ENCODE measurements at places on chromosomes 2 and 18.

GRCh38 chr2:187915810-187916209, 361.6 kb upstream of the TFPI start:
- H3K4me1 ChIP-seq, result no peaks in the 10 kb centered on the region
- H3K27me3 ChIP-seq, result no peaks in the 10 kb centered on the region
- H3K27ac ChIP-seq, result no peak overlapping the region
- no peak for DNase-seq

GRCh38 chr2:86243272-86243671, 44.0 kb downstream of the MRPL35 start:
- no peak overlapping the region for H3K4me3 ChIP-seq
- no peak overlapping the region for H3K27ac ChIP-seq
- peaks cover 14% of the 10 kb centered on the region for H3K4me1 ChIP-seq
- no peaks in the 10 kb centered on the region for H3K27me3 ChIP-seq

DNA sequence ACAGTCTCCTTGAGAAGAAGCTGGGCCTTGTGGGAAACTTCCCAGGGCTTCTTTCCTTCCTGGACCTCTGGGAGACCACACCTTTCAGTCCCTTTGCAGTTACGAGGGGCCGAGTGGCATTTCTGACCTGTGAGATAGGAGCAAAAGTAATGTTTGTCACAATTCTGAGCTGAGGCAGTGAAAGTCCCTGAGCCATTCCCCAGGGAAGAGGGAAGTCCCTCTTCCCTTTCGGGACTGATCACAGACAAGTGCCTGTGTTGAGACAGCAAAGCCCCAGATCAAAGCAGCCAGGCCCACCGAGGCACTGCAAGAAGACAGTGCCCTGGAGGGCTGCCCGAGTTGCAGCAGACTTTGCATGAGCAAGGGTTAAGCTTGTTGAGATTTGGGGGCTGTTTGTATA, 41.9 kb downstream of the RHOB start:
- H3K4me3 ChIP-seq, result no peak overlapping the region
- H3K27me3 ChIP-seq, result peaks cover 7% of the 10 kb centered on the region
- H3K27ac ChIP-seq, result no peak overlapping the region

DNA sequence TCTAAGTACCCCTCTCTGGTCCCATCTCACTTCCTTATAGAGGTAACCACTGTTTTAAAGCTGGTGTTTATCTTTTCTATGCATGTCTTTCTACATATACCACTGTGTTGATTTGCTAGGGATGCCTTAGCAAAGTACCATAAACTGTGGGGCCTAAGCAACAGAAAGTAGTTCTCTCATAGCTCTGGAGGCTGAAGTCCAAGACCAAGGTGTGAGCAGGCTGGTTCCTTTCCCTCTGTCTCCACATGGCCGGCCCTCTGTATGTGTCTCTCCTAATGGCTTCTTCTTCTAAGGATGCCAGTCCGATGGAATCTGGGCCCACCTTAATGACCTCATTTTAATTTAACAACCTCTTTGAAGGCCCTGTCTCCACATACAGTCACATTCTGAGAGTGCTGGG, 40.8 kb upstream of the ROCK2 start:
- no peak overlapping the region for H3K4me3 ChIP-seq
- no peak overlapping the region for H3K27ac ChIP-seq
- H3K4me1 ChIP-seq, result peaks cover 2% of the 10 kb centered on the region
- H3K36me3 ChIP-seq, result no peaks in the 10 kb centered on the region

GRCh38 chr2:134406311-134406710, 152.4 kb downstream of the MGAT5 start:
- no peak for DNase-seq
- H3K36me3 ChIP-seq, result peaks cover 6% of the 10 kb centered on the region
- no peak overlapping the region for H3K4me3 ChIP-seq
- peaks cover 33% of the 10 kb centered on the region for H3K4me1 ChIP-seq

DNA sequence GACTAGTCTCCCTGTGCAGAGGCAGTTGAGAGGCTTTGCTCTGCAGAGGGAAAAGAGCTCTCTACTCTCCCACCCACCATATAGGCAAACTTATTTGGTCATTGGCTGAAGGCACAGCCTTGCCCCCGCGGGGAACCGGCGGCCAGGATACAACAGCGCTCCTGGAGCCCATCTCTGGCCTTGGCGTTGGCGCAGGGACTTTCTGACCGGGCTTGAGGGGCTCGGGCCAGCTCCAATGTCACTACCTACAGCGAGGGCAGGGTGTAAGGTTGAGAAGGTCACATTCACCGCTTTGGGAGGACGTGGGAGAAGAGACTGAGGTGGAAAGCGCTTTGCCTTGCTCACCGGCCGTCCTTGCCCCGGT, 2.2 kb downstream of the ONECUT2 start:
- peak overlapping the region; percentile 61 for H3K27ac ChIP-seq
- peaks cover 91% of the 10 kb centered on the region for H3K27me3 ChIP-seq
- peaks cover 12% of the 10 kb centered on the region for H3K36me3 ChIP-seq

GRCh38 chr2:229572507-229573271, 141.7 kb downstream of the DNER start:
- no peak overlapping the region for H3K27ac ChIP-seq
- peaks cover 16% of the 10 kb centered on the region for H3K27me3 ChIP-seq
- no peaks in the 10 kb centered on the region for H3K4me1 ChIP-seq
- DNase-seq, result no peak
- no peak overlapping the region for H3K4me3 ChIP-seq
- H3K36me3 ChIP-seq, result no peaks in the 10 kb centered on the region

GRCh38 chr2:108301558-108301957, 12.9 kb downstream of the SULT1C2 start:
- H3K36me3 ChIP-seq, result no peaks in the 10 kb centered on the region
- DNase-seq, result no peak
- no peak overlapping the region for H3K4me3 ChIP-seq
- H3K27me3 ChIP-seq, result peaks cover 4% of the 10 kb centered on the region
- H3K27ac ChIP-seq, result no peak overlapping the region

DNA sequence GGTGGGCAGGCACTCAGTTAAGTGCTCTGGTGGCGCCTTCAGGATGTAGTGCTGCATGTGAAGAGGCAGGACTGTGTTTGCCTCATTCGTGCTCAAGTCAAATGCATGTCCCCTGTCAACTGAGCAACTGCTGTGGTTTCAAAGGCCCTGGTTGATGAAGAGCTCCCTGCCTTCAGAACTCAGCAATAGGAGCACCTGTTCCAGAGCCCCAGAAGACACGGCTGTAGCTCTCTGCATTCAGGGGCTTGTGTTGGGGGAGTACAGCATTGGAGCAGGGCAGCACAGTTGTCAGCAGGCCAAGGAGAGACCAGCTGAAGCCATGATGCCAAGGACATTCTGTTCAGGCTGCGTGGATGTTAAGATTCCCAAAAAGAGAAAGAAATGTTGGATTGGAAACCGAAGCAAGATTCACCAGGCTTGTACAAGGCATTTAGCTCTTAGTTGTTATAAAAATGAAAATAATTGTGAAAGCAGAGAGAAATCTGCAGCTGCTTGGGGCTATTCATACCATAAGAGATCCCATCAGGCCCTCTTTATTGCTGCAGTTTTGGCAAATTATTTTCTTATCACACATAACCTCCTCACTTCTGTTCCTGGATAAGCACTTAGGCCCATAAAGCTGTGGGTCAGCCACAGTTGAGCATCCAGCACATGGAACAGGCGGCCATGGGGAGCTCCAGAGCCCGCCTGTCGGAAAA, 252.4 kb upstream of the ZNF521 start:
- H3K27me3 ChIP-seq, result no peaks in the 10 kb centered on the region
- no peak for DNase-seq
- H3K36me3 ChIP-seq, result no peaks in the 10 kb centered on the region
- no peak overlapping the region for H3K27ac ChIP-seq

DNA sequence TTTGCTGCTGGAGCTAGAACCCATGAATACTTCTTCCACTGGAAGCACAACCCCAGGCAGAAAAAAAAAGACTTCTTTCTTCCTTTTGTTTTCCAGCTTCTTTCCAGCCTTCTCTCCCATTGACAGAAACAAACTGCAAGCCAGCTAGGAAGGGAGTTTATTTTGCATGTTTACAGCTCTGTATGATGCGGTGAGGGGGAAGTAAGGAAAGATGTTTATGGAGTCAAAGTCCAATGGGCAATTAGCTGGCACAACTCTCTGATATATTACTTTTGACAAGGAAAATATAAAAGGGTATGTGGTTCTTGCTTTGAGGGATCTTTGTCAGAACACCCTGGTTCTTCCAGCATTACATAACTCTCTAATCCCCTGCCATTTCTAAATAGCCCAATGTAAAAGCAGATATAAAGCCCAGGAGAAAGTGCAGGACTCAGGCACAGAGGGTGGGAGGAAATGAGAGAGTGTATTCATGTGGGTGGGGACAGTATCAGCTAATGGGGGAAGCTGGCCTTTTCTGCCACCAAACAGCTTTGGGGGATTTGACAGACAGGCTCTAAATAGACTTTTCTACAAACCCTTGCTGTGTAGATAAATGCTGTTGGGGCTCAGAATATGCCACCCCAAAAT, 9.3 kb upstream of the NMS start:
- no peak overlapping the region for H3K4me3 ChIP-seq
- peaks cover 5% of the 10 kb centered on the region for H3K36me3 ChIP-seq
- no peak overlapping the region for H3K27ac ChIP-seq
- no peaks in the 10 kb centered on the region for H3K4me1 ChIP-seq

- peaks cover 31% of the 10 kb centered on the region for H3K4me1 ChIP-seq
- peaks cover 13% of the 10 kb centered on the region for H3K27me3 ChIP-seq
- peak within 1 kb of the TSS; percentile 90 for H3K4me3 ChIP-seq
- H3K27ac ChIP-seq, result peak within 1 kb of the TSS; percentile 94
Observed at GRCh38 chr2:45651415-45652089, at the start of gene PRKCE. PRKCE (plus strand) TSS chr2:45651675.

- no peaks in the 10 kb centered on the region for H3K4me1 ChIP-seq
- H3K27me3 ChIP-seq, result peaks cover 34% of the 10 kb centered on the region
- no peak overlapping the region for H3K4me3 ChIP-seq
Observed at GRCh38 chr18:44654573-44654972, 26.1 kb upstream of the SETBP1 start.

- H3K4me1 ChIP-seq, result peaks cover 21% of the 10 kb centered on the region
- H3K36me3 ChIP-seq, result peaks cover 19% of the 10 kb centered on the region
- H3K4me3 ChIP-seq, result no peak overlapping the region
- no peaks in the 10 kb centered on the region for H3K27me3 ChIP-seq
Observed at GRCh38 chr2:46924038-46924437, 8.4 kb upstream of the MCFD2 start.

DNA sequence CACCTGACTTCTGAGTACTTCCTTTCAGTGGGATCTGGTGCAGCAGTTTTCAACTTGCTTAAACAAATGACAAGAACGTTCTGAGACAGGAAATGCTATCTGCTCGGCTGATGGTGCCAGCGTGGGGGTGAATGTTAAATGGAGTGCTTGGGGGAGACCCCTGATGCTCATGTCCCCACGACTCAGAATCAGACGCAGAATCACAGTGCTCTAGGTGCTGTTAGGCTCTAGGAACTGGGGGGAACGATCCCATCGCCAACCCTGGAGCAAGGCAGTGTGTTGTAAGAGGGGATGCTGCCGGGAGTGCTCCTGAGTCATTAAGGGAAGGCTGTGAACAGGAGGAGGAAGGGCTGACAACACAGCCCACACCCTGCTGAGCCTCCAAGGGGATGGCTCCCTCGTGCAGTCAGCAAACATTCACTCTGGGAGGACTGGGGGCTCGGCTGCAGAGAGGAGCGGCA, 34.1 kb upstream of the KCNF1 start:
- DNase-seq, result no peak
- H3K4me1 ChIP-seq, result peaks cover 9% of the 10 kb centered on the region
- no peak overlapping the region for H3K4me3 ChIP-seq
- H3K27ac ChIP-seq, result no peak overlapping the region
- no peaks in the 10 kb centered on the region for H3K36me3 ChIP-seq

DNA sequence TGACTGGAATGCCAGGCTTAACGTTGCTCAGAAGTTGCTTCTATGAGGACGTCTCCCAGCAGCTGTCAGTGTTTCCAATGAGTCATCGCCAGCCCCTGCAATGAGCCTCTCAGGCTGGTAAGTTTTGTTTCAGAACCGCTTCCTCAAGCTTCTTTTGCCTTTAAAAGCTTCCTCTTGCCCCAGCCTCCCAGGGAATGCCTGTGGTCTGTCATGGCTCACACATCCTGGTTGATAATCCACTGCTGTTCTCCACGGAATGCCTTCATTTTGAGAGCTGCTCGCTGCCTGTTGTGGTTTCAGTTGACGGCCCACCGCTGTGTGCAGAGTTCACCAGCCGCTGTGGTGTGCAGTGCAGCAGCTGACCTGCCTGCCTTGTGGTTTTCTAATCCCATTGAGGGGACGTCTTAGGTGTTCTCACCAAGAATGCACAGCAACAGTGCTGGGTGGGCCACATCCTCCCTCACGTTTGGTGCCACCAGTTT, 96.4 kb downstream of the RTP5 start:
- H3K4me1 ChIP-seq, result peaks cover 18% of the 10 kb centered on the region
- peak; percentile 90 for DNase-seq
- H3K4me3 ChIP-seq, result peak overlapping the region; percentile 66
- H3K36me3 ChIP-seq, result no peaks in the 10 kb centered on the region

DNA sequence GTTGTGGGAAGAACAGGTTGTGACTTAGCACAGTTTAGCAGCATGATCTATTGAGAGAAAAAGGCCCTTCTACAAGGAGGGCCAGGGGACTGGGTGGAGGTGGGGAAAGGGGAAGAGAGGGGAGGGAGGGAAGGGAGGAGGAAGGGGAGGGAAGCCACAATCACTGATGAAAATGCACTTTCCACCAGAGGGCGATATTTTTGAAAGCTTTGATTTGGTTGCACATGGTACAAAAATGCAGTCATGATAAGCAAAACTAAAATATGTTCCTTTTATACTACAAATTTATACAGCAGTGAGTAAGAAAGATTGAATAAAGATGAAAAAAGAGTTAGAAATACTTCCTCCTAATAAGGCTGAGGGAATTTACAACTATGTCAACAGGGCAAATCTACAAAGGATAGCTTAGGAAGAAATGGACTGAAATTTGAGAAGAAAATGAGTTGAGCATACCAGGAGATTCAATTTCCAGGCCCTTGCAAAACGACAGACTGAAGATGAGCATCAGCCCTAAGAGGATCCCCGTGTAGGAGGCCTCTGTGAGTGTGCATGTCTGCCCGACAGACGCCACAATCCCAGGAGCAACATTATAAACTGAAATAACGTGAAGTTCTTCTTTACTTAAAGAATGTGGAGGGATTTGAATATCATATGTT, 17.2 kb downstream of the SH3YL1 start:
- H3K4me1 ChIP-seq, result no peaks in the 10 kb centered on the region
- no peaks in the 10 kb centered on the region for H3K27me3 ChIP-seq
- H3K27ac ChIP-seq, result no peak overlapping the region
- H3K36me3 ChIP-seq, result peaks cover 10% of the 10 kb centered on the region

GRCh38 chr2:42795841-42796301, 3.5 kb upstream of the HAAO start:
- DNase-seq, result no peak
- H3K27ac ChIP-seq, result no peak overlapping the region
- peaks cover 31% of the 10 kb centered on the region for H3K4me1 ChIP-seq
- H3K36me3 ChIP-seq, result peaks cover 2% of the 10 kb centered on the region
- H3K27me3 ChIP-seq, result peaks cover 30% of the 10 kb centered on the region

- H3K27ac ChIP-seq, result no peak overlapping the region
- no peak overlapping the region for H3K4me3 ChIP-seq
- no peaks in the 10 kb centered on the region for H3K27me3 ChIP-seq
- DNase-seq, result no peak
- H3K4me1 ChIP-seq, result peaks cover 29% of the 10 kb centered on the region
Observed at GRCh38 chr2:241728627-241729026, 5.8 kb upstream of the D2HGDH start.

GRCh38 chr2:190607014-190607597, 41.8 kb upstream of the NAB1 start:
- H3K4me1 ChIP-seq, result no peaks in the 10 kb centered on the region
- no peak overlapping the region for H3K4me3 ChIP-seq
- H3K36me3 ChIP-seq, result peaks cover 8% of the 10 kb centered on the region
- H3K27me3 ChIP-seq, result no peaks in the 10 kb centered on the region
- H3K27ac ChIP-seq, result no peak overlapping the region
- DNase-seq, result no peak

- peaks cover 15% of the 10 kb centered on the region for H3K27me3 ChIP-seq
- no peak for DNase-seq
- no peaks in the 10 kb centered on the region for H3K36me3 ChIP-seq
- H3K4me3 ChIP-seq, result no peak overlapping the region
Observed at GRCh38 chr2:126774761-126775160, 118.8 kb downstream of the GYPC start.
